ENCODE measurements at places on chromosomes 11 and 22.

DNA sequence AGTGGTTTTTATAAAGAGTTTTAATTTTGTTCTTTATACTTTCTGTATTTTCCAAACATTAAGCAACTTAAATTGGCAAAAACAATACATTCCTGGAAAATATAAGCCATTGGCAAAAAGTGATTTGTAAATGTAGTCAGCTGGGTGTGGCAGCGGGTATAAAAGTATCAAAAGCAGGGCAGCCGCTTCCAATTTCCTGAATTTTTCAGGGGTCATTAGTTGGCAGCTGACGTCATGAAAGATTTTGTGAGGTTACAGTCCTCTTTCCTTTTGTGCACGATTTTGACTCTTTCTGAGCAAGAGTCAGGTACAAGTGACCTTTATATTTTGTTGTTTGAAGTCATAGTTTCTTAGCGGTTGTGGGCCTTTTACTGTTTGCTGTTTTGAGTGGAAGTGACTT, at the start of gene OOSP3:
Gene OOSP3 (plus strand): TSS at position 208 of the 400 bp plus-strand sequence. CDS start 27 bp downstream, at position 235.
- DNase-seq: no peak

DNA sequence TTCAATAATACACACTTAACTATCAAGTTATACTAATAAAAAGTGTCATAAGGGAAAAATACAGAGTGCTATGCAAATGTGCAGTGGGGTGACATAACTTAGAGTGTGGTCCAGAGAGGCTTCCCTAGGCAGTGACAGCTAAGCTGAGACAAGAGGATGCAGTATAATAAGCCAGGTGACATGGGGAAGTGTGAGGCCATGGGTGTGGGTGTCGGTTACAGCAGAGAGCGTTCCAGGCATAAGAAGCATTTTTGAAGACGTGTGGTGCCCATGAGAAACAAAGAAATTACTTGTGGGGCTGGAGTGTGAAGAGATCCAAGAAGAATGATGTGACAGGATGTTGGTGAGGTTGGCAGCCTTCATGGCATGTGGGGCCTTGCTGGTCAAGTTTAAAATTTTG, 78.1 kb upstream of the PICALM start:
- no peak for DNase-seq

- peak; percentile 32 for DNase-seq
These were observed 72.0 kb downstream of the SYN3 start for GRCh38 chr22:32985899-32986765.

DNA sequence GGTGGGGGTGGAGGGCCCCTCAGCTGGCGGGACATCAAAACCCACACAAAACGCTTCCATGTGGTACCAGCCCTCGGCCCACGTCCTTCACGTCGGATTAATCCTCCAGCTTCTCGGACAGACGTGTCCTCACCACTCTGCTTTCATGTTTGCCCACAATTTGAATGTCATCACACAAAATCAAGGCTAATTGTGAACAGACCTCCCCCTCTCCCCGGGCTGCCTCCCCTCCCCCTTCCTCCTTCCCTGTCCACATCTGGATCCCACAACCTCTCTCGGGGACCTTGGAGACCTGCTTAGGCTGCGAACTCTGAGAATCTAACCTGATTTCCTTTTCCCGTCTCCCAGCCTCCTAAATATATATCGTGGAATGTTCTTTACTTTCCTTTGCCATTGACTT, 262.9 kb downstream of the MN1 start:
- no peak for DNase-seq

- no peak for DNase-seq
These were observed 2.0 kb upstream of the VSIG10L2 start for GRCh38 chr11:125943661-125944349.

DNA sequence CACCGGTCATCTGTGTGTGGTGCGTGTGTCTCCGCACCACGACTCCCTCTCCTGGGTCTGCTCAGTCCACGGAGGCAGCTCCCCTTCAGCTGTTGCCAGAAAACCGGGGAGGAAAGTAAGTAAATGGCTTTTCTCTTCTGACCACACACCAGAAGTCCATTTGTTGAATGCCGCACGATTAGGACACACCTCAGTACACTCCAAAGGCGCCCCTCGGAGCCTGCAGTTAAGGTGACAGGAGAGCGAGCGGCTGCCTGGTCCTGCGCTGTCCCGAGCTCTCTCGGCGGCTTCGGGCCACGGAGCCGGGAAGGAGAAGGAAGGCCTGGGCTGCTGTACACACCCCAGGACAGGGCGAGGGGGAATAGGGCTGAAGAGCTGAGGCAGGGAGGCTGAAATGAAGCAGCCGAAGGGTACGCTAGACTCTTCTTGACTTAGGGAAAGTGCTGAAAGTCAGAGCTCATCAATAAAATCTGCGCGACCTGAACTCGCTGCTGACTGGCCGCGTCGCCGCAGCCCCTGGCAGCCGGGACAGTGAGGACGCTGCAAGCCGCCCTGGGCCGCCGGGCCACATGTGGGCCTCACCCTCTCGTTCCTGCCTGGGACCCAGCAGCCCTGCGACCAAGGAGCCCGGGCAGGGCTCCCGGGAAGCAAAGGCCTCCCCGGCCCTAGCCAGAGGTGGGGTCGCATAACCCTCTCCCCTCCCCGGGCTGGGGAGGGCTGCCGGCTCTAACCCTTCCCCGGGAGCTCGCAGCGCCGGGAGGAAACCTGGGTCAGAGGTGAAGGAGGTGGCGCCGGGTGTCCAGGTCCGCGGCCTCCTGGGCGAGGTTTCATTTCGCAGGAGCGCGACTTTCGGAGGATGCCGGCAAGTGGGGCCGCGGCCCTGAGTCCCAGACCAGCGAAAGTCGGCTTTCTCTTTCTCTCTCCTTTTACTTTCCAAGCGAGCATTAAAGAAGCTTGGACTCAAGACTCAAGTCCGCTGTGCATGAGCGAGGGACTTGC, 1.6 kb upstream of the PAX6 start:
- no peak for DNase-seq

GRCh38 chr22:44491269-44492035, 6.6 kb downstream of the RTL6 start:
- DNase-seq: no peak

- DNase-seq: no peak
These were observed 118.9 kb downstream of the MICAL3 start for GRCh38 chr22:17905445-17905844.

Data from non-pigmented ciliary epithelial cell (primary cell).